Type B pancreatic cell (in vitro differentiated cells): ENCODE measurements at places on chromosomes 6 and 20. TPM values are rescaled to one million over a fixed set of nuclear protein-coding genes. Genes with fewer than 3 reads are reported as not detected.

Gene CGA
- total RNA-seq: 0.43 and 30.3 TPM in 2 replicates

DNA sequence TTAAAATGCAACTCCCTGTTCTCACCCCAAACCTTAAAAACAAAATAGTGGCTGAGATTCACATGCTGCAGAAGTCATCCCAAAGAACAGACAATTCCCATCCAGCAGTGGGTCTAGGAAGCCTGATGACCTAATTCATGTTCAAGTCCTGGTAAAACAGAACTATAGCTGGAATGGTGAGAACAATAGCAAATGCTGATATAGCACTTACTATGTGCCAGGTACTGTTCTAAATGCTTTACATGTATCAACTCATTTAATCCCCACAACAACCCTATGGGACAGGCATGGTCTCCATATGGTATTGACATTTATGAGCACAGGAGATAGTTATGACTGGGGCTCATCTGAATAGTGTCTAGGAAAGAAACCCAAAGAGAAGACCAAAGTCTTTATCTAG, 5.6 kb downstream of the DDO start:
- no peak for DNase-seq

DNA sequence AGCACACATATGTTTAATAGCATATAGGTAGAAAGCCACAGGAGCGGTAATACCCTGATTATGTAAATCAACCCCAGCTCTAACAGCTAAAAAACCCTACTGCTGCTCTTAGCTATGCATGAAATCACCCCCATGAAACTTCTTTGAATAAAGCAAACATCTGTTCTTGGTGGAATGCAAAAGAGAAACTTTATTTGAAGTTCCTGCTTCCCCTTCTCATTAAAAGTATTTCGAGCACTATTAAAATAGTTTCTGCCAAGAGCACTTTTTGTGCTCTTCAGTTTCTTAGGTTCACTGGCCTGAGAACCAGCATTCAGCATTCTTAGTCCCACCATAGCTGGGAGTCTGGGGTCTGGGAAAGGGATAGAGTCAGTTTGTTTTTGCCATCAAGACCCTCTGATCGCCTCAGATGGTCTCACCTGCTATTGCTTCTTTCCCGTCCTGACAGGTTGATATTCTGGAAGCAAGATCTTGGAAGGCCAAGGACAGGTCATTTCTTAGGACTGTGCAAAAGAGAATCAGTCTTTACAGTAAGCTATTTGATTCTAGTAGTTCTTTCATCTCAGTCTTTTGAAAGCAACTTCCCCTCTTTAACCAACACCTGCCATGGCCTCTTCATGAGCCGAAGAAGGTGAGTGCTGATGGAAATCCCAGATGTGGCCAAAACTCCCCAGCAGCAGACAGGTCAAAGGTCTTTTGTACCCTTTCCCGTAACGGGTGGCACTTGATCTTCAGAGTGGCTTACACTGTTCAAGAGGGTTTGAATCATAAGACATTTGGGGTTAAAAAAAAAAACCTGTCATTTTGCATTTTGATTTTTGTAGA, 76.5 kb upstream of the TMEM170B start:
- DNase-seq: no peak

GRCh38 chr6:44237021-44237812, 9.7 kb upstream of the HSP90AB1 start:
- no peak for DNase-seq

- DNase-seq: no peak
Observed at GRCh38 chr6:109006818-109007217, 87.8 kb downstream of the SESN1 start.

Gene ASIP
- total RNA-seq: 1.1 TPM in 1 of 2 replicates, not detected in the other

GRCh38 chr6:142302421-142303175, 791 bp downstream of the ADGRG6 start:
- no peak for DNase-seq

Gene SOX12
- total RNA-seq: 9.9 and 52.7 TPM in 2 replicates

Gene SLC22A16
- total RNA-seq: not detected in 2 replicates

DNA sequence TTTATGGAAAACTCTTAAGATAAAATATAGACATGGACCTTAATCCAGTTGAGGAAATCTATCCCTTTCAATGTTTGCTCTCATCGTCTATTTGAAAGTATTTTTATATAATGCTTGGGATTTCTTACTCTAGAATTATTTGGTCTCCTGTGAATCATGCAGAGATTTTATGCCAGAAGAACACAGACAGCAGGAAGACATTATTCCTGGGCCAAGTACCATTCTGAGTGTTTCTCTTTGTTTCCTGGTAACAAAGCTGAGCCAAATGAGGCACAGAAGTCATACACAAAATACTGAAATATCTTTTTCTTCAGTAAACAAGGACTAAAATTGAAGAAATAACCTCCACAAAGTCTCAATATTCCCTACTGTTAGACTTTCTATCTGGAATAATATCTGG, 538.2 kb upstream of the EYS start:
- DNase-seq: no peak
